ENCODE measurements at places on chromosomes 12 and 14. TPM values are rescaled to one million over a fixed set of nuclear protein-coding genes. Genes with fewer than 3 reads are reported as not detected.

CAPZA3 gene
- not detected for polyA plus RNA-seq

ESPL1 gene
- 4.6 TPM for polyA plus RNA-seq

CTSG gene
- 3.1 TPM for polyA plus RNA-seq

- no peak for DNase-seq
Observed at GRCh38 chr14:72541546-72541945, 352.4 kb downstream of the DPF3 start.

DNA sequence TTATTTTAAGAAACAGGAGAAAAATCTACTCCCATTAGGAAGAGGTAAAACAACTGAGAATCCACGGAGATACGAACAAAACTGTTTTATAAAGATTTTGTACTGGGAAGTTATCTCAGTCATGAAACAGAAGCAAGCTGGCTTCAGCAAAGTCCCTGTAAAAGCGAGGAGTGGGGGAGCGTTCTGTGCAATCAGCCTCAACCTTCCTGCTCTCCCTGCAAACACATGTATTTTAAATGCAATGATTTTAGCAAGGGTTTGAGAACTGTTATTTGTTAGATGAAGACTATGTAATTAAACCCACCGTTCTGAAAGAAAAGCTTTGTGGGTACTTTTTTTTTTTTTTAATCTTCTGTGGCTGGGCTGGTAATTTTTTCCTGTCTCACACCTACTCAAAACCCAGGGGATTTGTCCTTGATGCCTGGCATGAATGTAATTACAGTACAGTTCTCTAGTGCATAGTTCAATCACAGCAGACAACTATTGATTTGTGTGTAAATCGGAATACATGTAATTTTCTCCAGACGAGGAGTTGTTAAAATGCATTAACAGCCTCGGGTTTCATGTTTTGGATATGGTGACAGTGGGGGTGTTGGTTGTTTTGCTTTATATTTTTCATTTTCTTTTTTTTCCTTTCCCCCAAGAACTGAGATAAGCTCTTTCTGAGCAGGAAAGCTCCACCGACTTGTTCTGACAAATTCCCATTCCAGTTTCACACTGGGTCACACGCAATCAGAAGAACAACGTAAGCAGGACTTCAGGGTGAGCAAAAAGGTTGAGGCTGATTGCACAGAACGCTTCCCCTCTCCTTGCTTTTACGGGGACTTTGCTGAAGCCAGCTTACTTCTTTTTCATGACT is 153.6 kb downstream of the PHLDA1 start:
- no peak for DNase-seq

DNA sequence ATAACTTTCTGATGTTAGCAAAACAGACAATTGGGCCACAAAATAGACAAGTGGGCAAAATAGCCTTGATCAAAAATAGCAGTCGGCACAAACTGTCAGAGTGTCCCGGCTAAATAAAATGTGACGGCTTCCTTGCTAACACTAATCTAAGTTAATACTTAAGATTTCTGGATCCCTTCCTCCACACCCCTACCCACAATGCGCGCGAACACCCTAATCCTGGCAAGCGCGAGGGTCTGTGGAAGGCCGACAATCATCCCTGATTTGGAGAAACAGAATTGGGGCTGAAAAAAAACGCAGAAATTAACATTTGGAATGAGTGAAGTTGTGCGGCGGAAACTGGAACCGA is 489 bp downstream of the CEP290 start:
- no peak for DNase-seq

DNA sequence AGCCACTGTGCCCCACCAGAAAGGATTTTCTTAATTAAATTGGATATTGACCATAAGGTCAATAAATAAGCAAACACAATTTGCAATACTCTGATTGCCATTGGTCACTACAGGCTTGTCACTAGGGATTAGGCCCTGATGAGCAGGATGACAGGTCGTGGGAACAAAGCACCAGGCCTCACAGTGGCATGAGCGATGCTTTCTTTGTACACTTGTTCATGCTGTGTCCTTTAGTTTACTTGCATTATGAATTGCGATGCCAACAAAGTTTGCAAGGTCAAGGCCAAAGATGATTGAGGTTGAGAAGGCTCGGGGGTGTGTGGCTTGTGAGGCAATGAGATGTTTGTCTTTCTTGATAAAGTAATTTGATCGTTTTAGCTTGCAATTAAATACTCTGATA is 136.0 kb downstream of the TTC8 start:
- no peak for DNase-seq

- DNase-seq = no peak
Observed at GRCh38 chr14:84144166-84144565, 1385.8 kb upstream of the FLRT2 start.

DNA sequence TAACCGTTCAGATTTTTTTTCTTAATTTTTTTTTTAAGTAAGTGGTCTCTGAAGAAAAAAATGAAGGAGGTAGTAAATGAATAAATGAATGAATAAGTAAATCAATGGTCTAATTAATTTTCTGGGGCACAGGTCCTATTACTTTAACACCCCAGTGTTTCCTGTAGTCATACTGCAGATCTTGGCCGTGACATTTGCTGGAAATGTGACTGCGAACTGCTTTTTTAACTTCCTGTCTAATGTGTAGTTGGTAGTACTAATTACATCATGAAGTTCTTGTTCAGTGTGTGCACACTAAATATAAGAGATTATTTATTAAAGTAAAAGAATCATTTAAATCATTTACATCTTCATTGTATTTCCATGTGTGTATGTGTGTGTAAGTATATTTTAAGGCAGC is 45.4 kb downstream of the AEBP2 start:
- DNase-seq = no peak

- peak; percentile 40 for DNase-seq
Observed at GRCh38 chr14:73269729-73270531, 32.6 kb downstream of the PAPLN start.

- no peak for DNase-seq
Observed at GRCh38 chr12:131103669-131104462, 150.2 kb downstream of the ADGRD1 start.

DNA sequence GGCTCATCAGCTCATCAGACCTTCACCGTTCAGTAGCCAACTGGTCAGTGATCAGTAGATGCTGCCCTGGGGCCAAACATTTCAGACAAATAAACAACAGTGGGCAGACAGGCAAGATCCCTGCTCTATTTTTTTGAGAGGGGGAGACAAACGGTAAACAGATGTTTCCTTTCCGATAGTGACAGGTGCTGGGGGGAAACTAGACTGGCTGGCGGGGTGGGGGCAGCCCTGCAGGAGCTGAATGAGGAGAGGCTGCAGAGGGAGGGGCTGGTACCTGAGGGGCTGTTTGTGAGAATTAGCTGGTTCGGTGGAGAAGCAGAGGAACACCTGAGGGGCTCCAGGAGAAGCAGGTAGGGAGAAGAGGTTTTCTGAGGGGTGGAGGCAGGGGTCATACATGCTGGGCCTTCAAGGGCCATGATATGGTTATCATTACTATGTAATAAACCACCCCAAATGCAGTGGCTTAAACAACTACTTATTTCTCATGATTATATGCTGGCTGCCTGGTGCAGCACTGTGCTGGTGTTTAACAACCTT is 8.2 kb upstream of the GOLGA3 start:
- no peak for DNase-seq
